ENCODE measurements at places on chromosomes 7 and 10. TPM values are rescaled to one million over a fixed set of nuclear protein-coding genes. Genes with fewer than 3 reads are reported as not detected.

The CFAP46 gene
- not detected for polyA plus RNA-seq

The MRPL32 gene
- 124 TPM for polyA plus RNA-seq

The ERVW-1 gene
- 1.5 TPM for polyA plus RNA-seq

The COBL gene
- polyA plus RNA-seq = 7.3 TPM

The C10orf105 gene
- polyA plus RNA-seq = not detected

The PARP12 gene
- polyA plus RNA-seq = not detected

The CPVL gene
- polyA plus RNA-seq = not detected

The ANK3 gene
- polyA plus RNA-seq = 53.4 TPM

The C7orf33 gene
- polyA plus RNA-seq = not detected

The GHRHR gene
- not detected for polyA plus RNA-seq

The PTER gene
- polyA plus RNA-seq = 26.3 TPM

The C10orf143 gene
- 0.32 TPM for polyA plus RNA-seq

The OPN1SW gene
- 0.97 TPM for polyA plus RNA-seq

The PUS7 gene
- 6.6 TPM for polyA plus RNA-seq

The SLF2 gene
- 4.8 TPM for polyA plus RNA-seq
